Uterus (tissue), 4 donors: ENCODE measurements at places on chromosomes 3 and 15. TPM values are rescaled to one million over a fixed set of nuclear protein-coding genes. Genes with fewer than 3 reads are reported as not detected.
A peak's percentile ranks its signal among the peaks of the same experiment; 100 is the strongest.

GRCh38 chr3:150958683-150959082 lies 13.8 kb downstream of the CLRN1 start:
- no peaks in the 10 kb centered on the region for H3K36me3 ChIP-seq
- H3K27ac ChIP-seq, result no peak overlapping the region
- DNase-seq, result no peak
- no peaks in the 10 kb centered on the region for H3K27me3 ChIP-seq

DNA sequence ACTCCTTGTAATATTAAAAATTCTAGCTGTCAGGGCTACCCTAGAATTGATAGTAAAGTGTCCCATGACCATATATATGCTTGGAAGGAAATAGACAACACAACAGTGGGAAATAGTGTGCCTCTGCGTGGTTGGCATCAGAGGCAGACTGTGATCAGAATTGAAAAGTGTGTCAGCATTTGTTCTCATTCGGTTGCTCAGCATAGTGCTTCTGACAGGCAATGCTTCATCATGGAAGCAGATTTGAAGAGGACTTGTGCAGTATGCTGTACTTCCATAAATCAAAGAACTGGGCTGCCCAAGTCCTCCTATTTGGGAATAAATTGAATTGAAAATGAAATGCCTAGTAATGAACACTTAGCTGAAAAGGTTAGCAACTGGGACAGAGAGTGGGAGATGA lies 435.7 kb downstream of the DIPK2A start:
- H3K27ac ChIP-seq, result no peak overlapping the region
- no peaks in the 10 kb centered on the region for H3K27me3 ChIP-seq
- H3K36me3 ChIP-seq, result no peaks in the 10 kb centered on the region
- no peaks in the 10 kb centered on the region for H3K4me1 ChIP-seq
- DNase-seq, result no peak
- H3K4me3 ChIP-seq, result no peak overlapping the region

DNA sequence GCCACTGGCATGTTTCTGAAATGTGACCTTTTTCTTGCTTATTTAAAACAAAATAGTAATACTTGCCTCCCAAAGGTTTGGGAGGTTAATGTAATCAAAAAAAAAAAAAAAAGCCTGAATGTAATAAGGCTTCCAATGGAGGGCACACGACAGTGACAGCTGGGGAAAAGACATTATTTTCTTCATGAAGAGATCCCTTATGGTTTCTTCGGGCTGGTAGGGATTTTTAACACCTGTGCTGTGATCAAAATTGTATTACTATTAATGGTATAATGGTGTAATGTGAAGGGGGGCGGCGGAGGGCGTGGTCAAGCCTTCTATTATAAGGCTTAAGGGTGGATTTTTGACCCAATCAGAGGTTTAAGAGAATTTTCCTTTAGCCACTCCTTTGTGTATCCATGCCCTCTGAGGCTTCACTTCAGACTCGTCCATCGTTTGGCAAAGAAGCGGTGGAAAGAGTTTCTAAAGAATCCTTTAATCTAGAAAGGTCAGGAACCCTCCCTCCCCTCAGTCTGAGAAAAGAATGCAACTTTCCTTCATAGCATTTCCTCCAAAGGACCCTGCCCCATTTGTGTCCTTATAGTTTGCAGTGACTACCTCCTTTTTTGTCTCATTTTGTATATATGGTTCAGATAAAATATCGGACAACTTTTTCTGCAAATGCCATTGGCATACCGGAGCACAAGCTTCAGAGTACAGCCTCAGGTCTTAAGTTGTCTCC lies 89.5 kb upstream of the CHD2 start:
- no peaks in the 10 kb centered on the region for H3K27me3 ChIP-seq
- no peaks in the 10 kb centered on the region for H3K36me3 ChIP-seq
- H3K4me3 ChIP-seq, result peak overlapping the region; percentile 42
- H3K27ac ChIP-seq, result peak overlapping the region; percentile 99
- peak; percentile 85 for DNase-seq
- no peaks in the 10 kb centered on the region for H3K4me1 ChIP-seq

GRCh38 chr3:71240034-71240433 lies 343.5 kb downstream of the FOXP1 start:
- H3K4me1 ChIP-seq, result no peaks in the 10 kb centered on the region
- DNase-seq, result no peak
- H3K27ac ChIP-seq, result no peak overlapping the region
- no peak overlapping the region for H3K4me3 ChIP-seq
- no peaks in the 10 kb centered on the region for H3K36me3 ChIP-seq

The ZNF860 gene
- total RNA-seq, result 1.9 TPM

The BFSP2 gene
- not detected for total RNA-seq
